Mucosa of descending colon (tissue), 3 donors: ENCODE measurements at places on chromosomes 6 and 20. TPM values are rescaled to one million over a fixed set of nuclear protein-coding genes. Genes with fewer than 3 reads are reported as not detected.

DNA sequence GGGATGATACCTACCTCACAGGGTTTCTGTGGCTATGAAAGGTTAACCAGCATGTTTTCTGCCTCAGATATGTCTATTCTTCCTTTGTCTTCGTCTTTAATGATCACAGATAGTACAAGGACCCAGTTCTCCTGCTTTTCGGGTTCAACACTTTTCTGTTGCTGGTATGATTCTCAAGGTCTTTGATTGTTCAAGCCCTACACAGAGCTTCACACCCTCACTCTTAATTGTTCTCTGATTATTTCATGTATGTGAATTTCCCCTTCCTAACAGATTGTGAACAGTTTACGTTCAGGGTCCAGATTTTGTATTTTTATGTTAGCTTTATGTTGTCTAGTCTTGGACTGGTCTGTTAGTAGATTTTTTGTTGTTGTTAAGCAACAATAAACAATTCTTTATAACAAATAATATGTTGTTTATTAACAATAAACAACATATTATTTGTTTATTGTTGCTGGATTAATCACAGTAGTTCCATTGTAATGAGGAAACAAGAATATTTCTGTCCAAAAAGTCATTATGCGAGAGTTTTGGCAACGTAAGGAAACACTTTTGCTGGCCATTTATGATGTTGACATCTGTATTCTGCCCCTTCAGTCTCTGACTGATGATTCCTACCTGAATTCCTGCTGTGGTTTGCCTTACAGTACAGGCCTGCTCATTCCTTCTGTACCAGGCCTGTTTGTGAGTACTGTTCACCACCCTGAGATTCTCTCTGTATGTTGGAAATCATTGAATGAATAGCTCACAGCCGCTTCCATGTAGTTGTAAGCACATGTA lies 27.2 kb upstream of the TULP4 start:
- DNase-seq, result no peak

GRCh38 chr20:59560588-59561227 lies 43.6 kb upstream of the PHACTR3 start:
- DNase-seq, result no peak

The IP6K3 gene
- total RNA-seq, result 0.67 TPM

DNA sequence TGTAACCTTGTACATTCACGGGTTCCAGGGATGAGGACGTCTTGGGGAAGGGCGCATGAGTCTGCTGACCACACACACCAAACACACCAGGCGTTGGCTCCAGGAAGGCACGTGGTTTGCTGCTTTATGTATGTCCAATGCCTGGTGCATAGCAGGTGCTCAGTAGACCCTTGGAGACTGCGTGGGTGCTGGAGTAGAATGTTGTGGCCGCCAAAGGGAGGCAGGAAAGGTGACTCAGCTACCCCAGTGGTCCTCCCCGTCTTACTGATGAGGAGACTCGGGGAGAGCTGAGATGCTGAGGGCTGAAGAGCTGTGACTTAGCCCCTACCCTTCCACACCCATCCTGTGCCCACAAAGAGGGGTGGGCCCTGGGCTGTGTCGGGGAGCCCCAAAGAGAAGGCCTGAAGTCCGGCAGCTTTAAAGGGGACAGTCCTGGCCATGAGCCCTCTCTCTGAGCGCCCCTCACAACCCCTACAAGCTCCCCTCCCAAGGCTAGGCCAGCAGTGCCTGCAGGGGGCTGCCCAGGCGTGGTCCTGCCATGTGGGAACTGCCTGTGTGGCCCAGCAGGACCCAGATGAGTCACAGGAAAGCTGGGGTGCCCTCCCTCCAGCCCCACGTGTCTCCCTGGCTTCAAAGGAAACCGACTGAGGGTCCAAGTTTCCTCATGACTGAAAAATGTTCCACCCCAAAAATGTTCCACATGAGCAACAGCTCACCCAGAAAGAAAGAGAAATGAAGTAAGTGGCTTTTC lies 28.0 kb upstream of the PTGIS start:
- DNase-seq, result no peak

The PNPLA1 gene
- total RNA-seq, result 0.27 TPM

GRCh38 chr6:109255946-109256640 lies 126.2 kb downstream of the CD164 start:
- DNase-seq, result no peak

The CST2 gene
- total RNA-seq, result not detected

- DNase-seq, result peak; percentile 26
Measured at GRCh38 chr20:62359043-62359490, 8.0 kb downstream of the LAMA5 start.

The LINC00237 gene
- total RNA-seq, result not detected

GRCh38 chr6:90502866-90503407 lies 83.9 kb downstream of the MAP3K7 start:
- DNase-seq, result no peak

The ZNF451 gene
- total RNA-seq, result 58.5 TPM

DNA sequence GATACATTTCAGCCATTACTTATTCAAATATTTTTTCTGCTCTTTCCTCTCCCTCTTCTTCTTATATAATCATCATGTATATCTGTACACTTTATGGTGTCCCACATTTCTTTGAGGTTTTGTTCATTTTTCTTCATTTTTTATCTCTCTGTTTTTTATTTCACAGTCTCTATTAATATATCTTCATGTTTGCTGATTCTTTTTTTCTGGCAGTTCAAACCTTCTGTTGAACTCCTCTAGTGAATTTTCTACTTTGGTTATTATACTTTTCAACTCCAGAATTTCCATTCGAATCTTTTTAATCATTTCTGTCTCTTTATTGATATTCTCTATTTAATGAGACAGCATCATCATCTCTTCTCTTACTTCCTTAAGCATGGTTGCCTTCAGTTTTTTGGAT lies 38.9 kb upstream of the FOXC1 start:
- no peak for DNase-seq
